ENCODE measurements at places on chromosomes 13 and 19.

- DNase-seq = no peak
These were observed 558 bp upstream of the PPAN start for GRCh38 chr19:10105509-10106099.

- DNase-seq = no peak
These were observed 32.7 kb upstream of the MATK start for GRCh38 chr19:3818918-3819317.

DNA sequence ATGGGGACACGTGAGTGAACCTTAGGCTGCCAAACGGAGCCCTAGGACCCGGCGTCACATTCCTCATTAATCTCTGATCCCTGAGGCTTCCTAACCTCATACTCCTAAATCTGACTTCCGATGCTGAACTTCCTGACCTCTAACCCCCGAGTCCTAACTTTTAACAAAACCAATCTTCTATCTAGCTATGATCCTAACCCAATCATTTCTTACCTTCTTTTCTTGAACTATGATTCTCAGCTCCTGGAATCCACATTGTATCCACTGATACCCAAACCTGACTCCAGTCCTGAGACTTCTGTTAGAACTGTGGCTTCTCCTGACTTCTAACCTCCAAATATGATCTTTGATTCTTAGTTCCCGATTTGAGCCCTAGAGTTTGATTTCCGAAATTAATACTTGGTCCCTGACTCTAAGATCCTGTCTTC lies 447 bp downstream of the NFKBIB start:
- no peak for DNase-seq

GRCh38 chr13:60720590-60720989 lies 323.6 kb downstream of the TDRD3 start:
- DNase-seq = no peak

GRCh38 chr13:65613004-65613403 lies 1617.1 kb downstream of the PCDH9 start:
- no peak for DNase-seq

GRCh38 chr19:41325947-41326706 lies 16.2 kb downstream of the CCDC97 start:
- DNase-seq = no peak

DNA sequence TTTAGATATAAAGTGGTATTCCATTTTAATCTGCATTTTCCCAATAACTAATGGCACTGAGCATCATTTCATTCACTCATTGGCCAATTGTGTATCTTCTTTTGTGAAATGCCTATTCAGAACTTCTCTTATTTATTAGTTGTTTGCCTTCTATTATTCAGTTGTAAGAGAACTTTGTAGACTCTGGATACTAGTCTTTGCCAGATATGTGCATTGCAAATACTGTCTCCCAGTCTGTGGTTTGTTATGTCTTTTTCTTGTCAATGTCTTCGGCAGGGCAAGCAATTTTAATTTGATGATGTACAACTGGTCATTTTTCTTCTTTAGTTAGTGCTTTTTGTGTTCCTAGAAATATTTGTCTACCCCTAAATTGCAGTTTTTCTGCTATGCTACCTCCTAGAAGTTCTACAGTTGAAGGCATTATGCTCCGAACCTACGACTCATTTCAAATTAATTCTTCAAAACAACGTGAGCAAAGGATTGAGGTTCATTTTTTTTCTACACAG lies 115.9 kb downstream of the TSHZ3 start:
- DNase-seq = no peak

DNA sequence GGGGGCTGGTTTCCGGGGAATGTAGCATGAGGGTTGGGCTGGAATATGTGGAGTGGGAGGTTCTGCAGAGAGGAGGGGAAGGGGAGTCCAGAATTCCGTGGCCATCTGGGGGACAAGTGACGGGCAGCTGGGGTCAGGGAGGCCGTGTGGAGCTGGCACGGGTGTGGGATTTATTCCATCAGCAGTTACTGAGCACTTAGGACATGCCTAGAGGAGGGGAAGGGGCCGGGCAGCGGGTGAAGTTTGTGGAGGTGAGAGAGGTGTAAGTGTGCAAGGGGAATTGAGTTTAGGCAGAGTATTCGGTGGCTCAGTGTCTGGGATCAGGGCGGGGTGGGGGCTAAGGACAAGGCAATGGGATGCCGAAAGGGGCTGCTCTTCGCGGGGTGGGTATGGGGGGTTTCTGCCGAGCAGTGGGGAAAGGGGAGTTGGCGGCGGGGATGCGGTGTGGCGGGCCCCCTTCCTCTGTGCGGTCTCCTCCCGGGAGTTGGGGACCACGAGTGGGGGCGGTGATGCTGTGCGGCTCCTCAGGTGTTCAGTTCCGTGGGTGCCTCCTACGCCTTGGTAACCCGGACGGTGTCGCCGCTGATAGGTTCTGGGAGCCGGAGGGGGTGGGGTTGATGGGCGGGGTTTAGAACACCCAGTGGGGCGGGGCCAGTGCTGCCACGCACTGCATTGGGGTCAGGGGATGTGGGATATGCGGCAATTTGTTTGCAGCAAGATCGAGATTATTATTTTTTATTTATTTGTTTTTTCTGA lies 5.4 kb downstream of the CCDC61 start:
- DNase-seq = no peak
